ENCODE measurements at places on chromosomes 11 and 22. TPM values are rescaled to one million over a fixed set of nuclear protein-coding genes. Genes with fewer than 3 reads are reported as not detected.

OR52N4 gene
- not detected for total RNA-seq

- no peak overlapping the region for H3K4me3 ChIP-seq
- no peaks in the 10 kb centered on the region for H3K4me1 ChIP-seq
- no peak for DNase-seq
- no peaks in the 10 kb centered on the region for H3K36me3 ChIP-seq
- H3K27me3 ChIP-seq, result peaks cover 14% of the 10 kb centered on the region
- H3K27ac ChIP-seq, result no peak overlapping the region
These were observed 17.4 kb upstream of the LRRC55 start for GRCh38 chr11:57164317-57164716.

DNA sequence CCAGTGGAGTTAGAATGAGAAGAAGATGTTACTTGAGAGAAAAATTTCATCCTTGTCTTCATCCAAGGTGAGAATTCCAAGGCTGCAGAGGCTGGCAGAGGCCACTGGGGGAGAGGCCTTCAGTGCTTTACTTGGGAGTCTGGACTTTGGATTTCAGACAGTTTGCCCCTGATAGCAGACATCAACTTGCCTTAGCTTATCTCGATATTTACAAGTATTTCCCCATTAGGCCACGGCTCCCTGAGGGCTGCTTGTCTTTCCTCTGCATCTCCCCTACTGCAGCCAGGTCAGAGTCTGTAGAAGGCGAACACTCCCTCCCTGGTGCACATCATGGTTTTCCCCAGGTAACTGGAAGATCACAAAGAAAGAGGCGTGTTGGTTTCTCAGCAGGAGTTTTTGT lies 29.9 kb upstream of the BSX start:
- H3K27ac ChIP-seq, result no peak overlapping the region
- H3K4me1 ChIP-seq, result no peaks in the 10 kb centered on the region
- no peak overlapping the region for H3K4me3 ChIP-seq
- no peaks in the 10 kb centered on the region for H3K27me3 ChIP-seq
- DNase-seq, result no peak

DSCAML1 gene
- 0.64 TPM for total RNA-seq

DNA sequence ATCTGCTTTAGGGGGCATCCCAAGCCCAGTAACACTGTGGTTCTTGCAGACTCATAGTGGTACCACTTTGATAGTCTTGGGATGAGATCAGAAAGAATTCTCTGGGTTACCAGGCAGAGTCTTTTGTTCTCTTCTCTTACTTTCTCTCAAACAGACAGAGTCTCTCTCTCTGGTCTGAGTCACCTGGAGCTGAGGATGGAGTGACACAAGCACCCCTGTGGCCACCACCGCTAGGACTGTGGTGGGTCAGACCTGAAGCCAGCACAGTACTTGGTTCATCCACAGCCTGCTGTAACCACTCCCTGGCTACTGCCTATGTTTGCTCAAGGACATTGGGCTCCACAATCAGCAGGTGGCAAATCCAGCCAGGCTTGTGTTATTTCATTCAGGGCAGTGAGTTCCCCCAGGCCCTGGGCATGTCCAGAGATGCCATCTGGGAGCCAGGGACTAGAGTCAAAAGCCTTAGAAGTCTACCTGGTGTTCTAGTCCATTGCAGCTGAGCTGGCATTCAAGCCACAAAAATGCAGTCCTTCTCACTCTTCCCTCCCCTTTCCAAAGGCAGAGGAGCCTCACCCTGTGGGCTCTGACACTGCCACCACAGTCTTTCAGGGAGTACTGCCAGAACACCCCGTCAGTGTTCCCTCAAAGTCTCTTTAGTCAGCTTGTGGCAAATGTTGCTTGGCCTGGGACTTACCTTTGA lies 29.9 kb downstream of the ENDOD1 start:
- H3K27ac ChIP-seq, result peak overlapping the region; percentile 64
- no peaks in the 10 kb centered on the region for H3K27me3 ChIP-seq
- H3K36me3 ChIP-seq, result no peaks in the 10 kb centered on the region
- peaks cover 15% of the 10 kb centered on the region for H3K4me1 ChIP-seq
- H3K4me3 ChIP-seq, result no peak overlapping the region

DNA sequence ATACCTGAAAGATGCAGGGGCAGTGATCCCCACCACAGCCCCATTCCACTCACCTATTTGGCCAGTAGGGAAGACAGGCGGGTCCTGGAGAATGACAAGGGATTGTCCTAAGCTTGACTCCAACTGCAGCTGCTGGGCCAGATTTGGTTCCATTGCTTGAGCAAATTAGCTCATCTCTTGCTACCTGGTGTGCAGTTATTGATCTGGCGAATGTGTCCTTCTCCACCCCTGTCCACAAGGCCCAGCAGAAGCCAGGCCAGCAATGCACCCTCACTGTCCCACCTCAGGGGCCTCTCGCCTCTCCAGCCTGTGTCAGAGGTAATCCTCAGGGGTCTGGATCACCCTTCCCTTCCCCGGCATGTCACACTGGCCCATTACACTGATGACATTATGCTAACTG lies 23.3 kb downstream of the TSPAN32 start:
- no peaks in the 10 kb centered on the region for H3K27me3 ChIP-seq
- peak overlapping the region; percentile 58 for H3K27ac ChIP-seq
- H3K4me3 ChIP-seq, result no peak overlapping the region
- H3K4me1 ChIP-seq, result no peaks in the 10 kb centered on the region

CCDC157 gene
- total RNA-seq, result 6.6 TPM

DNA sequence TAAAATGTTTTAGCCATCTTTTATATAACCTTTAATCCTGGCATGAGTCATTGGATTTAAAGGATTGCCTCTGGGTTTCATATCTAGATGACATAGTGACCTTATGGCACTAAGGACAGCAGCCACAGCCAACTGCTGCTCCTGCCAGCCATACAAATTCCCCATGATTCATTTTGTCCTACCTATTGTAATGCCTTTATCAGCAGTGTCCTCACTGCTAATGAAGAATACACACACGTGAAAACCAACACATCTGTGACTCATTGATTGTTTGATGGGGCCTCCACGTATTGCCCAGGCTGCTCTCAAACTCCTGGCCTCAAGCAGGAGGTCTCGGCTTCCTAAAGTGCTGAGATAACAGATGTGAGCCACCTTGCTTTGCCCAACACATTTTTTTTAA lies 1.8 kb downstream of the LDHAL6A start:
- H3K36me3 ChIP-seq, result no peaks in the 10 kb centered on the region
- H3K27ac ChIP-seq, result no peak overlapping the region
- H3K4me1 ChIP-seq, result no peaks in the 10 kb centered on the region
- no peaks in the 10 kb centered on the region for H3K27me3 ChIP-seq

All from breast epithelium (tissue), 4 donors.